Omental fat pad (tissue), 4 donors: ENCODE measurements at places on chromosomes 3 and 15.

DNA sequence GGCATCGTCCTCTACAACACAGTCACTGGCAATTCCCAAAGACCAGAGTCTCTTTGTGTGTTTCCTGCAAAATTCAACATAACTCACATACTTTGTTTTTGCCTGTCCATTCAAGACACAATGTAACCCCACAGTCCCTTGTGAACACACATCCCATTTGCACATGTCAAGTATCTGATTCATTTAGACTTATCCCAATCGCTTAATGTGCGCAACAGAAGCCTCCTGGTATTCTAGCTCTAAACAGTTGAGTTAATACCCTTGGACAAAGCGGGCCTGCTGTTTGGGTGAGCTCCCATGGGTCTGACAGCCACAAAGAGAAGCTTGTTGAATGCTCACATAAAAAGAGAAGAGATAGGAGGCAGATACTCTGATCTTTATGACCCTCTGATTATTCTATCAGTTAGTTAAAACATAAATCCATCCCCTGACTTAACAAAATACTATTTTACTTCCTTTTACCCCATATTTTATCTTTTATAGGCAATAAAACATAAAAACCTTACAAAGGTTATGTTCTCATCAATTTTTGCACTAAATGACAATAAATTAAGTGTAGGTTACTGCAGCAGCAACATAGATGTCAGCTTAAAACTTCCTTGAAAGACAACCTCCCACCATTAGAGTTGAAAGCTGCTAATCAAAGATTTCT is 79.4 kb downstream of the ANXA2 start:
- DNase-seq = no peak

GRCh38 chr3:76826861-76827260 is 213.0 kb upstream of the ROBO2 start:
- DNase-seq = no peak

DNA sequence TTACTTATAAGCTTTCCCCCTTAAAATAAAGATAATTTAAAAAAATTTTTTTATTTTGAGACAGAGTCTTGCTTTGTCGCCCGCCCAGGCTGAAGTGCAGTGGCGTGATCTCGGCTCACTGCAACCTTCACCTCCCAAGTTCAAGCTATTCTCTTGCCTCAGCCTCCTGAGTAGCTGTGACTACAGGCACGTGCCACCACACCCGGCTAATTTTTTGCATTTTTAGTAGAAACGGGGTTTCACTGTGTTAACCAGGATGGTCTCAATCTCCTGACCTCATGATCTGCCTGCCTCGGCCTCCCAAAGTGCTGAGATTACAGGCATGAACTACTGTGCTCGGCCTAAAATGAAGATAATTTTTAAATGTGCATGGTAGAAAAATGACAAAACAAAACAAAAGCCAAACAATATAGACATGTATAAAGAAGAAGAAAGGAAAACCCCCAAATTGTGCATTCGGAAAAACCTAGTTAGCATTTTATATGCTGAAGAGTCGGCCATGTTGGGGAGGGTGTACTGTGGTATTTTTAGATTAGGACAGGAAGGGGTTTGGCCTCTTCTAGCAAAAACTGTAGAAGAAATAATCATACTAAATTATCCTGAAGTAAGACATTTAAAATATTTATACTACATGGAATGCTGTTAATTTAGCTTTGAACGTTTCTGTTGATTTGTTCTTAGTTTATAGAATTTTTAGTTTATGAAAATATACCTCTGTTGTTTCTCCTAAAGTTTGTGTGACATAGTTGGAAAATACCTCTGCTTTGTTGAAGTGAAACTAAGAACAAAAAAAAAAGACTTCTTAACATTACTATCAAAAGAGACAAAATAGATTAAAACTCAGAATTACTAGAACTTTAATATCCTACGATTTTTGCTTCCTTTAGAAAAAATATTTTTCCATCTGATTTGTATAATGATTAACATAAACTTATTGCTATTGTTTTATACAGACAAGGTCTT is 7.4 kb downstream of the APPL1 start:
- no peak for DNase-seq

DNA sequence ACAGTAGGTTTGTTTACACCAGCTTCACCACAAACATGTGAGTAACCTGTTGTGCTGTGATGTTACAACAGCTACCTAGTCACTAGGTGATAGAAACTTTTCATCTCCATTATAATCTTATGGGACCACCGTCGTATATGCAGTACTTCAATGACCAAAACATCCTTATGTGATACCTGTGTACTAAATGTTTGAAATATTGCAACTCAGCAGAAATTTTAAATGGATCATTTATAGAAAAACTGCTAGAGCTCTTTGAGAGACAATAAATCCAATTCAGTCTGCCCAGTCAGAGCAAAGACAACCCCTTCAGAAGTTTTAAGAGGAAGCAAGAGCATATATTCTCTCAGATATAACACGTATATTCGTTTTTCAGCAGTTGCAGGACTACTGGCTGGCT is 73.4 kb downstream of the THBS1 start:
- no peak for DNase-seq

DNA sequence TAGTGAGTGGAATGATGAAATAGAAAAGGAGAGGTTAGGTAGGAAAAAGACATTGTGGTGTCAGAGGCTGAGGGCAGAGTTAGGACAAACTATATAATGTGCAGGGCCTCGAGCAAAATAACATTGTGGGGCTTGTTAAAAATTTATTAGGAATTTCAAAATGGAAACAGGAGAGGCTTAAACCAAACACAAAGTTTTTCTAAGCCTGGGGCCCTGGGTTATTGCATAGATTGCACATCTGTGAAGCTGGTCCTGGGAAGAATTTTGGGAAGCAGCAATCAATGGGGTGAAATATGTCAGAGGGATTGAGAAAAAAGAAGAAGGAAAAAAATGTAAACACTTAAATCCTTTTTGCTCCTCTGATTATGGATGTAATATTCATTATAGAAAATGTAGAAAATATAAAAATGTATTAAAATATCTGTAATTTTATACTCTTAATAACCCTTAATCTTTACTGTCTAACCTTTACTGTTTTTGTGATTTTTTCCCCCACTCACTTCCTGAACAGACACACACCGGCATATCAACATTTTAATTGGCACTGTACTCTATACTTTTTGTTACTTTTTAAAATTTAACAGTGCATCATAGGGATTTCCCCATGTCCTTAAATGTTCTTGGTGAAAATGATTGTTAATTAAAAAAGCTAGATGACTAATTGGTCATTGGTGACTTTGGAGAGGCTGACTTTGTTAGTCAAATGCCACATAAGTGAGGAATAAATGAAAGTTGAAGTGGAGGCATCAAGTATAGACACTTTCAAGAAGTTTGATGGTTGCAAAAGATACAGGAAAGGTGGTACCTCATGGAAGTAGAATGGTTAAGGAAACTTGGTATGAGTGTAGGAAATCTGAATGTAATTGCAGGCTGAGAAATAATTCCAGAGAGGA is 183.4 kb downstream of the NFKBIZ start:
- no peak for DNase-seq
